ENCODE measurements at places on chromosomes 4 and X.

DNA sequence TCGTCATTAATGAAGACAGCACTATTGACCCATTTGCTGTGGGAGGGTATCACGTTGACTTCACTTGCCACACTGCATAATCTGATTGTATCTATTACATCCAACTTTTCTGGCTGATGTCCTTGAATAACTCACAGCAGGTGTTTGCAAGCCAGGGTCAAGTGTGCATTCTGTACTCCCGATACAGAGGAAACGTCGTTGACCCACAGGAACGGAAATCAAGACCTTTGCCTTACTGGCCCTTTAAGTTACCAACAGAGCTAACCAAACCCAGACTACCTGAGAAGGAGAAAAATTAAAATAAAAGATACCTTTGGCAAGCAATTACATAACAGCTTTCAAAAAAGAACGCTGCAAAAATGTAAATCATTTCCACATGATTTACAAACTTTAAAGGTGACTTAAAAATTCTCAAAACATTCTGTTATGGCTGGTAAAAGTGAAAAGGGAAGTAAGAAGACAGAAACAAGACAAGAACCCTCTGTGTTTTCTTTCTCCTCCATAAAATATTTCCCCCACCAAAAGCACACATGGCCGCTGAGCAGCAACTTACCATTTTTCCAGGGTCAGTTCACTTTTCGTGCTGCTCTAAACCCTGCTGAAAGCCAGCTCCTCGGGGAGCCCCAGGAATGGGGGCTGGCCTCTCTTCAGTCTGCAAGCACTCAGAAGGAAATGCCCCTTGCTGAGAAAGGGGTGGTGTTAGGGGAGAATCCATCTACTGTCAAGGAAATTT is 6.5 kb upstream of the SHISA3 start:
- no peak for DNase-seq

- no peak for DNase-seq
Observed at GRCh38 chrX:119158226-119158625, 30.6 kb upstream of the KIAA1210 start.

- peak; percentile 46 for DNase-seq
Observed at GRCh38 chrX:15301924-15302323, 13.5 kb downstream of the ASB11 start.

DNA sequence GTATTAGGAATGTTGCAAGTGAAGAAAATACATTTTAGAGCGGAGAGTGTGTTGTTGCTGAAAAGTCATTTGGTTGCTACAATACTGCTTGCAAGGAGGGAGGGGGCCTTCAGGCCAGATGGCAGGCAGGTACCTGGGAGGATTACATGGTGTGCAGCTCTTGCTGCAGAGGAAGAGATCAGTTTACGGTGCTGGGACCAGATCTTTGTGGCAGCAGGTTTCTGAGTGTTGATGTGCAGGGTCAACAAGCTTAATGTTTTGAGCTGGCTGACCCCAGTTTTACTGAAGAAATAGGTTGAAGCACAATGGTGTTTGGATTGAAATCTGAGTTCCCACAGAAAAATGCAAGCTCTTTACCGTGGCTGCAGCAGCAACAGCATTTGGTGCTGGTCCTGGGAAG is 96.4 kb upstream of the DDIT4L start:
- DNase-seq = peak; percentile 60

GRCh38 chrX:111259559-111259958 is 10.7 kb downstream of the CAPN6 start:
- no peak for DNase-seq

- DNase-seq = no peak
Observed at GRCh38 chrX:43676971-43677572, 21.0 kb downstream of the MAOA start.

GRCh38 chr4:36317721-36318120 is 36.3 kb downstream of the DTHD1 start:
- DNase-seq = no peak

DNA sequence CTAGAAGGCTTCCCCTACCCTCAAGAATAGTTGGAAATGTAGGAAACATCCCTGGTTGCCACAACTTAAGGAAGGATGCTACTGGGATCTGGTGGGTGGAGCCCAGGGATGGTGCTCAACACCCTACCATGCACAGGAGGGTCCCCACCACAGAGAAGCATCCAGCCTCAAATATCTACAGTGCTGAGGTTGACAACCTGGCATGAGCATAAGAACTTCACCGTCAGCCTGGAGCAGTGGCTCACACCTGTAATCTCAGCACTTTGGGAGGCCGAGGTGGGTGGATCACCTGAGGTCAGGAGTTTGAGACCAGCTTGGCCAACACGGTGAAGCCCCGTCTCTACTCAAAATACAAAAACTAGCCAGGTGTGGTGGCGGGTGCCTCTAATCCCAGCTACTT is 24.0 kb upstream of the ASMTL start:
- no peak for DNase-seq

GRCh38 chr4:173482330-173482931 is 47.6 kb downstream of the HAND2 start:
- no peak for DNase-seq

DNA sequence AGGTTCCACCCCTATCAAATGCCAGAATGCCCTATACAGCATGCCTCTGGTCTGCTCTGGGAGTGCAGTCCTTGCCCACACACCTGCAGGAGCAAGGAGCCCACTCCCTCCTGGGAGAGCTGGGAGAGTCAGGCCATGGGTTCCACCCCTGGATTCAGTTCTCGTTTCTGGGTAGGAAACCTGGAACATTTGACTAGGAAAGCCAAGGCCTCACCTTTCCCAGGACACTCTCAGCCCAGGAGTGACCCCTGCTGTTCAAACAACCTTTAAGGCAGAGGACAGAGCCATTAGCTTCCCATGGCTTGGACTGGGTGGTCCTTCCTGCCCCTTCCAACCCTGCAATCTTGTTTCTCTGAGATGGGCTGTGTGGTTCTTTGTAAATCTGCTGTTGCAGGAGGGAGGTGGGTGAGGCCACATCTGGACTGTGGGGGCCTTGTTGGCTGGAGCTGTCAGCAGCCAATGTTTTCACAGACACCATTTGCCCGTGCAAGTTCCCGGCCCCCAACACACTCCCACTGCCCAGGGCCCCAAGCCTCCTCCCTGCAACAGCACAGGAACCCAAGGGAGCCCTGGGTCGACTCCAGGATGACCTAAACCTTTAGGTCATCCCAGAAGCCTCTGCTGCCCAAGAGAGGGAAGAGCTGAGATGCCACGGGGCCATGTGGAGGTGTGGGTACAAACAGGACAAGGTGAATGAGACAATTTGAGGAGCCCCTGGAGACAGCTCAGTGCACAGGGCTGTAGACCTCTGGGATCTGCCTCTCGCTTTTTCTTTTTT is 104.4 kb downstream of the PJA1 start:
- peak; percentile 81 for DNase-seq

All from endodermal cell (in vitro differentiated cells).